ENCODE measurements at places on chromosomes 1 and 21.

- DNase-seq: no peak
Observed at GRCh38 chr1:235876402-235876841, 9.7 kb upstream of the LYST start.

- DNase-seq: no peak
Observed at GRCh38 chr21:35233756-35234155, 184.7 kb upstream of the RUNX1 start.

- DNase-seq: no peak
Observed at GRCh38 chr1:114446198-114446597, 64.8 kb downstream of the TRIM33 start.

GRCh38 chr1:112997781-112998180 is 41.8 kb upstream of the SLC16A1 start:
- DNase-seq: no peak

DNA sequence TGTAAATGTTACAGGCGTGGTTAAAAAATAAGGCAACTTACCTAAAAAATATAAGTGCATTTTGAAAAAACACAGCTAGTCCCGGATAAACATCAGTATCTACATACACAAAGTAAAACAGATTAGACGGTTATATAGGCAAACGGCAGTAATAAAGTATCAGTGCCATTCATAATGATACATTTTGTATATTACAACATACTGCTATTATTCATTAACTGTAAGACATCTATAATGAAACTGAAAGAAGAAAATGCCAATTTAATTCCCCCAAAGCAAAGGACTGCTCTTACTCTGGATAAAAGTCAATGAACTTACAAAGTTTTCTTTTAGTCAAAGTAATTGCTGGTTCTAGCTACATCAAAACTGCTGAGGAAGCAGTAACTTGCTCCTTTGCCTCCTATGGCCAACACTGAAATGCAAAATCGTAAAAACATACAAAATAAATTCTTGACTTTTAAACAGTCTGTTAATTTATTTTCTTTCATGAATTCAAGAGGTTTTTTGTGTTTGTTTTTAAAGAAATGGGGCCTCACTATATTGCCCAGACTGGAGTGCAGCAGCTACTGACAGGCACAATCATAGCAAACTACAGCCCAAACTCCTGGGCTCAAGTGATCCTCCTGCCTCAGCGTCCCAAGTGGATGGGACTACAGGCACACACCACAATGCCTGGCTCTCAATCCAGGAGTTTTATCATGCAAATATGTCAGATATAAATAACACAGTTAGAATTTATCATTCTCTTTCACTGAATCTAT is 23.9 kb downstream of the TMEM50B start:
- no peak for DNase-seq

DNA sequence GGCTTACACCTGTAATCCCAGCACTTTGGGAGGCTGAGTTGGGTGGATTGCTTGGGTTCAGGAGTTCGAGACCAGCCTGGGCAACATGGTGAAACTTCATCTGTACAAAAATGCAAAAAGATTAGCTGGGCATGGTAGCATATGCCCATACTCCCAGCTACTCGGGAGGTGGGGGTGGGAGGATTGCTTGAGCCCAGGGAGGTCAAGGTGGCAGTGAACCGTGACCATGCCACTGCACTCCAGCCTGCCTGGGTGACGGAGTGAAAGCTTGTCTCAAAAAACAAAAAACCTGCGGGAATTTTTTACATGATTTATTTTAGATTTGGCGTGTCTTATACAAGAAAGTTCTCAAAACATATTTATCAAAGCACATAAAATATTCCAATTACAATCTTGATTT is 27.8 kb upstream of the MTR start:
- no peak for DNase-seq

DNA sequence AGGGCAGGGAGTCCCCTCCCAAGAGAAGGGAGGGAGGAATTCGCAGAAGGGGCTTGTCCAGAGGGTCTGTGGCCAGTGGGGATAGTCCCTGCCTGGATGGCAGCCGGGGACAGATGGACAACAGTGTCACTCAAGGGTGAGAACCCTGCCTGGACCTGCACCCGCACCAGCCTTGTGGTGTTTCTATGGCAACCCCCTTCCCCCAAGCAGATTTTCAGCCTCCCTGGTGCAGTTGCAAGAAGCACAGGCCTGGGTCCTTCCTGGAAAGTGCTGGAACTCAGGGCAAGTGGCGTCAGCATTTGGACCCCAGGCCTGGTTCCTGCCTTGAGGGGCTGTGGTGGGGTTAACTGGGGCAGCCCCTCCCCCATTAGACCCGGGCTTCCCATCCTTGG is 83.8 kb upstream of the ACTL8 start:
- DNase-seq: no peak

GRCh38 chr1:218591966-218592365 is 246.8 kb downstream of the TGFB2 start:
- DNase-seq: no peak

DNA sequence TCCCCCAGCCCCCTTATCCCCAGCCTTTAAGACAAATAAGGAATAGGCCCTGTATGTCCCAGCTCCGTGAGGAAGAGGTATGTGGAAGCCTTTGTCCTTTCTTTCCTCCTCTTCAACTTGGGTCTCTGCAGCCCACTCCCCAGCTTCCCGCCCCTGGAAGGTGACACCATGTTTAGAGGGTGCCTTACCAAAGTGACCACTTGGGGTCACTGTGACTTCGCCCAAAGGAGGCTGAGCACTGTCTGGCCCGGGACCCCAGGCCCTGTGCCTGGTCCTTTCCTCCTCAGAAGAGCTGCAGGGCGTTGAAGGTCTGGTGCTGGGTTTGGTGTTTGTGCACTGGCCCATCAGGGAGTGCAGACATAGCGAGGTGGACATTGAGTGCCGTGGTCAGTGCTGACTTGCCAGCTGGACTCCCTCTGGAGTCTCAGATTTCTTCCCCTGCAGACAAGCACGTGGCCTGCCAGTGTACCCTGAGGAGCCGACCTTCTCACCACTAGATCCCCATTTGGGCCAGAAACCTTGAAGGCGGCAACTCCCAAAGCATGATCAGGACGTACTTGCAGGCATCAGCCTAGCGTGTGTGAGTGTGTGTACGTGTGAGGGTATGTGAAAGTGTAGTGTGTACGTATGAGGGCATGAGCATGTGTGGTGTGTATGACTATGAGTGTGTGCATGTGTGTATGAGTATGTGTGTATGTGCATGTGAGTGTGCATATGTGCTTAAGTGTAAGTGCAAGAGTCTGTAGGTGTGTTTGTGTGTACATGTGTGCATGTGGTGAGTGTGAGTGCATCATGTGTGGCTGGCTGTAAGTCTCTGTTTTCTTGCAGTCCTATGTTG is 181.4 kb upstream of the KIAA0040 start:
- no peak for DNase-seq

- DNase-seq: no peak
Observed at GRCh38 chr1:71780681-71781080, 501.7 kb downstream of the NEGR1 start.

All from activated T-helper 1 cell treated with anti-CD3 and anti-CD28 coated beads, Interleukin-2, amount 50 U/mL, for 16 hours (primary cell).